ENCODE measurements at places on chromosomes 7 and 10. TPM values are rescaled to one million over a fixed set of nuclear protein-coding genes. Genes with fewer than 3 reads are reported as not detected.

NFE2L3 gene
- 0.31 TPM for total RNA-seq

NUTM2A gene
- 0.19 TPM for total RNA-seq

TAS2R38 gene
- total RNA-seq, result not detected

USP54 gene
- total RNA-seq, result 7.0 TPM

EGFR gene
- total RNA-seq, result 75.2 TPM

PRKG1 gene
- total RNA-seq, result 48.3 TPM

ST7 gene
- total RNA-seq, result 18.2 TPM

HOXA4 gene
- total RNA-seq, result 0.12 TPM

SERPINE1 gene
- 413 TPM for total RNA-seq

SPDYE9 gene
- not detected for total RNA-seq

CYP2C18 gene
- total RNA-seq, result not detected

HOXA9 gene
- not detected for total RNA-seq

OR2A1 gene
- total RNA-seq, result under 0.01 TPM

DEPP1 gene
- total RNA-seq, result 79.2 TPM

AKR1B15 gene
- not detected for total RNA-seq

LYZL2 gene
- not detected for total RNA-seq

METTL27 gene
- total RNA-seq, result 2.5 TPM

ICA1 gene
- total RNA-seq, result 2.2 TPM

WEE2 gene
- not detected for total RNA-seq

MRC1 gene
- 0.37 TPM for total RNA-seq

ZNF853 gene
- 0.13 TPM for total RNA-seq

EBF3 gene
- total RNA-seq, result 1.7 TPM

ITIH5 gene
- total RNA-seq, result 0.19 TPM

C10orf62 gene
- total RNA-seq, result 0.13 TPM

SNX10 gene
- 0.13 TPM for total RNA-seq

UFSP1 gene
- 3.1 TPM for total RNA-seq

SPDYE2 gene
- total RNA-seq, result not detected

NPTX2 gene
- total RNA-seq, result 9.9 TPM

CLEC5A gene
- total RNA-seq, result not detected

ABCB1 gene
- 3.9 TPM for total RNA-seq

HMX2 gene
- total RNA-seq, result not detected

Data from aortic smooth muscle cell (primary cell).